HCT116 (cell line): ENCODE measurements at places on chromosomes 13 and 19. TPM values are rescaled to one million over a fixed set of nuclear protein-coding genes. Genes with fewer than 3 reads are reported as not detected.

Gene GAS6
- total RNA-seq, result 49.4 TPM

Gene PTGER1
- 1.1 TPM for total RNA-seq

Gene STOML3
- total RNA-seq, result not detected

Gene CKM
- total RNA-seq, result not detected

Gene NKPD1
- total RNA-seq, result 0.64 TPM

Gene FLT1
- total RNA-seq, result 0.25 TPM

Gene ZNF649
- total RNA-seq, result 7.3 TPM

Gene GNG7
- 11.3 TPM for total RNA-seq

Gene ZFP14
- 2.8 TPM for total RNA-seq

Gene B9D2
- 7.3 TPM for total RNA-seq

Gene FLT3
- 0.17 TPM for total RNA-seq

Gene SHISA2
- total RNA-seq, result not detected

Gene PRRG2
- 6.2 TPM for total RNA-seq

Gene ZNF222
- 3.0 TPM for total RNA-seq

Gene CCNA1
- not detected for total RNA-seq

Gene ACER1
- total RNA-seq, result not detected

Gene CEACAM3
- not detected for total RNA-seq

Gene SOHLH2
- total RNA-seq, result not detected

Gene MEGF8
- 24.0 TPM for total RNA-seq

Gene LHB
- 3.7 TPM for total RNA-seq

Gene ADPRHL1
- total RNA-seq, result 12.6 TPM

Gene PSPN
- 3.4 TPM for total RNA-seq

Gene PALM
- 43.7 TPM for total RNA-seq

Gene ZNF132
- not detected for total RNA-seq

Gene BST2
- total RNA-seq, result 5.4 TPM

Gene SARS2
- 58.2 TPM for total RNA-seq

Gene ZNF730
- total RNA-seq, result not detected

Gene ZNF536
- not detected for total RNA-seq

Gene GRWD1
- 64.8 TPM for total RNA-seq

Gene LILRA6
- total RNA-seq, result not detected

Gene KDELR1
- 212 TPM for total RNA-seq

Gene SLC25A30
- 29.2 TPM for total RNA-seq

Gene ZNF99
- total RNA-seq, result not detected

Gene ZNF71
- total RNA-seq, result not detected

Gene CPT1C
- 12.0 TPM for total RNA-seq

Gene NLRP8
- total RNA-seq, result not detected

Gene ZNF568
- not detected for total RNA-seq

Gene PALM3
- 3.3 TPM for total RNA-seq

Gene LMO7
- 8.1 TPM for total RNA-seq

Gene CYP2F1
- not detected for total RNA-seq

Gene PCDH20
- total RNA-seq, result not detected

Gene ZNF506
- total RNA-seq, result 0.42 TPM

Gene RETN
- not detected for total RNA-seq

Gene IRGC
- total RNA-seq, result not detected
